GM12891 (cell line): ENCODE measurements at places on chromosomes 2 and 18.

- DNase-seq: no peak
Observed at GRCh38 chr2:132731441-132731840, 61.4 kb upstream of the LYPD1 start.

DNA sequence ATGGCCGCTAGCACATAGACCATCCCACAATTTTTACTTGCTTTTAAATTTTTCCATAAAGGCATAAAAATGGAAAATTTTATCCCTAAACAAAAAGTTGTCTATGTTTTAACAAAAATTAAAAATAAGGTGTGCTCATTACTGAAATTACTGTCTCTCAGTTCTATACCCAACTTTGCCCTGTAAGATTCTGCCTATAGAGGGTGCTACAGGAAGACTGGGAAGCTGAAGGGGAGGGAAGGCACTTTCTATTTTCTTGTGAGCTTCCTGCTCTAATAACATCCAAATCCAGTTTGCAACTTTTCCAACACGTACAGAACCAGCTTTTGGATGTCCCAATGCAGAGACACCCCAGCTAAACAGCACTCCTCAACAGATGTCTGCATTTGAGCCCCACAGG lies 666.9 kb downstream of the PLCL1 start:
- no peak for DNase-seq

DNA sequence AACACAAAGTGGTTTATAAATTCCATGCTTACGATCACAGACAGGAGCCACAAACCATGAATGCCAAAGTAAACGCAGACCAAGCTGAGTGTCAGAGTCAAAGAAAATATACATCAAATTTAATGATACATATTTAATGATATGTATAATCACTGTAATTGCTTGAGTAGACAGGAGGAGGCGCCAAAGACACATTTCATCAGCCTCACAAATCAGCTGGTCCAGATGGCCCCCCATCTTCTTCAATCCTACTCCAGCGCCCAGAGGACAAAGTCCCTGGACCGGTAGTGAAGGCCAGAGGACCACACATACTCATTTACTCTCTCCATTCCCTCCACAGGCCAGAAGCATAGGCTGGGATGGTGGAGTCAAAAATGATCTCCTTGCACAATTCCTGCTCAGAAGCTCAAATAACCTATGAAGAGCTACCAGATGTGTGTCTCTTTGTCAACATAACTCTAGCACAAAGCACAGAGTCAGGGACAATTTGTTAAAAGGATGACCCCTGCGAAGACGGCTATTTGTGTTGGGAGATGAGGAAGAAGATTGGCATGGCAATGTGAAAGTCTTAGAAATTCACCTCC lies 149.3 kb upstream of the PGAP1 start:
- DNase-seq: no peak

GRCh38 chr2:145751155-145751554 lies 1231.2 kb upstream of the ZEB2 start:
- no peak for DNase-seq

DNA sequence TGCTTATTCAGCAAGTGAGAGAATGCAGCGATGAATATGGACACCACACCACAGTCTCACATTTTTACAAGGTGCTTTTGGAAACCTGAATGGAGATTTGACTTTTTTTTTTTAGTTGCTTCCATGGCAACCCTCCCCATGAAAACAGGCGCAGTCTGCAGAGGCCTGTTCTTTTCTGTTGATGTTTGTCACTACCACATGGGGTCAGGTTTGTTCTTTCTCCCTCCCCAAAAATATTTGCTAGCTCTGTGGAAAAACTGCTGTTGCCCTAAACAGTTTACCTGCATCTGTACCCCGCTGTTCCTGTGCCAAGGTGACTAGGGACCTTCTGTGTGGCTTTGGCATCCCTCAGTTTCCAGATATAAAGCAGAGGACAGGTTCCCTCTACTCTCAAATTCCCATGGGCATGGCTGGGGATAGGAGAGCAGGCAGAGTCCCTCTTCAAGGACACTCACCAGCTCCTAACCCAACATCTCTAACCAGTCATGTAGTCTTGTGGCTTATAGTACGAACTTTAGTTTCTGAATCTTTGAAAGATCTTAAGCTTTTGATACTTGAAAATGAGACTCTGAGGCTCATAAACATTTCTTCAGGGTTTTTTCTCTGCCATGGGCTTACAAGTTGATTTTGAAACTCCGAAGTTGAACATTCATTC lies 14.7 kb upstream of the MAPRE2 start:
- no peak for DNase-seq
